ENCODE measurements at places on chromosomes 4 and X.

GRCh38 chr4:89752932-89753598 is 83.9 kb downstream of the SNCA start:
- DNase-seq, result no peak

- DNase-seq, result no peak
These were observed 50.8 kb downstream of the ANXA3 start for GRCh38 chr4:78602334-78602733.

GRCh38 chr4:158995040-158995439 is 107.8 kb upstream of the RAPGEF2 start:
- no peak for DNase-seq

DNA sequence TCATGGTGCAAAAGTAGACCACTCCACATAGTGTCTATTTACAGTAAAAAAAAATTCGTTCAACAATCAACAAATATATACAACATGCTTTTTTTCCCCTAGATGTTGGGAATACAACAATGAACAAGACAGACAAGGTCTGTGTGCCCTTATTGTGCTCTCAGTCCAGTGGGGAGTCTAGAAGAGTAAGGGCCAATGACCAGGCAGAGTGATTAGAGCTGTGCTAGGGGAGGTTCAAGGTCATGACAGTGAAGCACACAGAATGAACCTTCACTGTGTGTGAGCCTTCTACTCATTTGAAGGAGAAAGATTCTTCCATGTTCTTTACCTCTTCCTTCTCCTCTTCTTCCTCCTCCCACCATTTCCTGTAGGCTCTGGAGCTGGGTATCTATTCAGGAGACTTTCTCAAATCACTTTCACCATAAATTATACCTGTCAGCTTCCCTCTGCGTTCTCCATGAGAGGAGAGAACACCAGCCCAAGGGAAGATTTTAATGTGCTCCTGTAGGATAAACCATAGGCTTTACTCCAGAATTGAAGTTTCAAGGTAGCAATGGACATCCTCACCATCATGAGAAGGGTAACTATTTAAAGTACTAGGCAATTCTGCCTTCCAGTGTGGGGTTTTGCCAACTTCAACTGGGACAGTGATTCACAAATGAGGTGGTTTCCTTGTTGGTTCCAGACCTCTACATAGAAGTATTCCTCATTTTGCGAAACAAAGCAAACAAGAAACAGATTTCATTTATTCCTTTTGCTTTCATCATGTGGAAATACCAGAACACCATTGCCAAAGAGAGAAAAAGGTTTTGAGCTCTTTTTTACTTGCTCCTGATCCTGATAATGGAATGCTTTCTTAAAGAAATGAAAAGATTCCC is 246.9 kb upstream of the GPC4 start:
- DNase-seq, result no peak

DNA sequence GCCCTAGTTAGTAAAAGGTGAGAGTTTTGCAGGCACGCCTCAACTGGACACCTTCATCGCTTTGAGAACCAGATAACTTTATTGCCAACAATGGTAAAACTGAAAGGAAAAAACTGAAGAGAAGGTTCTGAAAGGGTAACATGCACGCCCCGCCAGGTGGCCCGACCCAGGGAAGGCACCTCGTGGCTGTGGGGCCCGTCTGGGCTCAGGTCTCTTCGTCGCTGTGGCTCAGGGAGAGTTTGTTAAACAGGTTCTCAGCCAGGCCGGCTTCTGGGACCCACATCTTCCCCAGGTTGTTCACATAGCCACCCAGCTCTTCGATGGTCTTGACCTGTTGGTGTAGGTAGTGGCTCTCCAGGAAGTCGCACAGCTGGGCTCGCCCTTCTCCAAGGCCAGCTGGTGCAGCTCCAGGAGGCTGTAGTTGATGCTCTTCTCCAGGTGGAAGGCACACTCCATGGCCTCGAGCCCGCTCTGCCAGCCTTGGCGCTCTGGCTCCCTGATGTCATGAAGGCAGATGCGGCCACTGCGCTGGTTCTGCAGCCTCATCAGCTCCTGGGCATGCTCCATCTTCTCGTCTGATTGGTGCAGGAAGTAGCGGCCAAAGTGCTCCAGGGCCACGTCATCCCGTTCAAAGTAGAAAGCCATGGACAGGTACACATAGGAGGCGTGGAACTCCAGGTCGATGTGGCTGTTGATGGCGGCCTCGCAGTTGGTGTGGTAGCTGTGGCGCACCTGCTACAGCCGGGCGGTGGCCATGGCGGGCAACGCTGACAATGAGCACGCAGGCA is 69.7 kb downstream of the FAM47C start:
- no peak for DNase-seq

GRCh38 chrX:33211356-33212260 is at the start of gene DMD:
Gene DMD, minus strand, starts transcription at chrX:33211549. Its CDS starts 237 bp downstream, at chrX:33211312.
- DNase-seq, result no peak

DNA sequence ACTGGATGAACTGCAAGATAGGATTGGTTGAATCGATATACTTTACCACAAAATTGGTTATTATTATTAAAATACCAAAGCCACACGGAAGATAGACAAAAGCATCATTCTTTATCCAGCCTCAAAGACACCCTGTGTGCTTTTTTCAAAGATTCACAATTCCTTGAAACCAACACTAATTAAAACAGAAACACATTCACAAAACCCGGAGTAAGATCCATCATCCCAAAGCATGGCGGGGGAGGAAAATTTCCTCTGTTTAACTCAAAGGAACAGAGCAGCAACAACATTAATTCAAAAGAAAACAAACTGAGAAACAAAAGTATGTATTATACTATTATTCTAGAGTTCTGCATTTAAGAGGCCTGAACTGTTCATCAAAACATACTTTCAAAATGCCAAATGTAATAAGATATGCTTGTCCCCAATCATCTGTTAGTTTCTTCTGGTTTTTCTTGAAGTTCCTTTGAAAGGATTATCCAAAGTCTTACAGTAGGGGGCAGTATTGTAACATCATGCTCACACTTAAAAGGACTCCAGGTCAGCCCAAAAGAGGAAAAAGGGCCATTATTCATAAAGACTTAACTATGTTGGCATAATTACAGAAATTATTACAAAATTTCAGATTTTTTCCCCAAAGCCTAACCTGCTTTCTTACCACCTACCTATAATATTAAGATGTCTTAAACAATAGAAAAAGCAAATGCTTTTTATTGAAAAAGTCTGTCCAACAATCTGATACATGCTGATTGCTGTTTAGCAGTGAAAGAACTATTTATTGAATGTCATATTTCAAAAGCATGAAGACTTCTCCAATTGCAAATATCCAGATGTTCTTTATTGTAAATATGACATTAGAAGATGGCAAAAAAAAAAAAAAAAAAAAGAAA is 168.7 kb downstream of the SCFD2 start:
- peak; percentile 55 for DNase-seq

DNA sequence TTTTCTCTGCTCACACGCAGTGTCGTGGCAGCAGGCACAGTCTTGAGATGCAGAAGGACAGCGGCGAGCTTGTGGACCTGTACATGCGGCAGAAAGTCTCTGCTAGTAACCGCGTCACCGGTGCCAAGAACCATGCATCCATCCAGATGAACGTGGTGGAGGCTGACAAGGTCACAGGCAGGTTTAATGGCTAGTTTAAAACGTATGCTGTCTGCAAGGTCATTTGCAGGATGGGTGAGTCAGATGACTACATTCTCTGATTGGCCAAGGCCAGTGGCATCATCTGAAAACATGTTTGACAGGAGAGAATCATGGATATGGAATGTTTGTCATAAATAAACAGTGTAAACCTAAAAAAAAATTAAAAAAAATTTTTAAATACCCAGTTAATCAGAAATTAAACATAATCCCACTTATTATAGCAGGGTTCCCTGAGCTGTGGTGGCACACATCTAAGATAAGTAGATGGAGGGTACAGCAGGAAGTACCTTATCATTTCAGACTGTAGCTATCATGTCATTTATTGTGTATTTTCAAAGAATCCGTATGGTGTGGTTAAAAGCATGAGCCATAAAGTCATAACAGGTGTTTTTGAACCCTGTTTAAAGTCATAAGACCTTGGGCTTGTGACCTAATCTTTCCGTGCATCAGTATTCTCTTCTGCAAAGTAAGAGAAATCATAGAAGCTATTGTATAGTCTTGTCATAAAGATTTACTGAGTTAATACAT is 7.5 kb upstream of the BMP2K start:
- no peak for DNase-seq

GRCh38 chr4:105709081-105709450 is 482 bp downstream of the GSTCD start:
- no peak for DNase-seq

DNA sequence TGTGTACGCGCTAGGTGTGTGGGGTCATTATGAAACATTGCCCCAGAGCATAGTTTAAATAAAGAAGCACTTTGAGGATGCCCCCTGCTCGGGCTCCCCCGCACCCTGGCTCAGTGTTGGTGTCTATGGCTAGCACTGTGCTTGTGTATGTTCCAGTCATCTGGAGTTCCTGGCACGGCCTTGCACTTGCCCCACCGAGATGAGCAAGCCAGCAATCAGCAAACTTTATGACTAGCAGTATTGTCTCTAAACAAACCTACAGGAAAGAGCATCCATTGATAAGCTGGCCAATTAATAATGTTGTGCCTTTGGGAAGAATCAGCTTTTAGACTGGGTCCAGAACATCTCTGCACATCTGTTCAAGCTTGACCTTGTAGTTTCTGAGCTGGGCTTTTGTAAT is 707 bp upstream of the SHROOM4 start:
- DNase-seq, result no peak

GRCh38 chr4:174449944-174450785 is 72.1 kb downstream of the HPGD start:
- no peak for DNase-seq

DNA sequence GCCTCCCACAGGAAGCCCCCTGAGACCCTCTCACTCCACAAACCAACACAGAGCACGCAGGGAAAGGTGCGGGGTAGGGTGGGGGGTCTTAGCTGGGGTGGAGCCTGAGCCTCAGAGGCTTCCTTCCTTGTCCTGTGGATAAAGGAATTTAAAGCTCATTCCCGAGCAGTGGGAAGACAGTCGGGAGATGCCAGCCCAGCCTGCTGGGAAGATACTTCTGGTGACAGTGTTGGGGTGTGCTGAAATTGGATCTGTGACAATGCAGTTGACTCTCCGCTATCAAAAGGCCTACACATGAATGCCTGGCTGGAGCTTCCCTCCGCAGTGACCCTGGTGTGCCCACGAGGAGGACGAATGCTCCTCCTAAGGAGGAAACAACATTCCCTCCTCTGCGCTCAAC is 45.5 kb downstream of the JAKMIP1 start:
- DNase-seq, result no peak

DNA sequence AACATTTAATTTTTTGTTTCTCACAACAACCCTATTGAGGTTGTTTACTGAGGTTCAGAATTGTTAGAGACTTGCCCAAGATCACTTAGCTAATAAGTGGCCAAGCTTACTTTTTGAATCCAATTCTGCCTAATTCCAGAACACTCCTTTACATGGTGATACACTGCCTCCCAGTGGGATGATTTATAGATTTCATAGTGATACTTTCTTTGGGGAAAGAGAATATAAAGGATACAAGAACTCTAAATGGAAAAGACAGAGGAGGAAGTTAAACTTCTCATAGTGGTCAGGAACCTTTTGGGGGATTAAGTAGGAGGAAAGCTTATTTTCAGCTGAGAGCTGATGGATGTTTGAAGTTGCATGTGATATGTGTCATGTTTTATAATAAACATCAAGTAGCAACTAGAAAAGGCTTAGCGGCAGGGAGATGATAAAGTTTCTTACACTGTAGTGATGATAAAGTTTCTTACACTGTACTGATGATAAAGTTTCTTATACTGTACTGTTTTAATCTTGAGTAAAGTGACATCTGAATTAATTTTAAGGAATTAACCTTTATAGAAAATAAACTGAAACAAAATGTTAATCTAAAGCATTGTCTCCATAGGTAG is 15.3 kb downstream of the STAG2 start:
- no peak for DNase-seq

DNA sequence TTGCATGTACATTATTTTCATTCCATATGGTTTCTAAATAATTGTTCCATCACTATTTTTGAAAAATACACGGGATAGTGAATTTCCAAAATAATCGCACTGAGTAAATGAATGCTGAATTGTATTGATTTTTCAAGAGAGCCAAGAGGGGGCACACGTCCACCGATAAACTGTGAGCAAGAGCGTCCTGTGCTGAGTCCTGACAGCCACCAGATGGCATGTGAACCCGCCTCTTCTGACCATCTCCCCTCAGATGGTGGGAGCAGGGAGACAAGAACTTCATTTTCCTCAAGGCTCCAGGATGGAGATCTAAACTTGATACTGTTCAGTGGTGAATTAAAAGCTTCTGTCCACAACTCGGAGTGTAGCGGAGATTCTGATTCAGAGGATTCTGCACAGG is 30.6 kb upstream of the IL9R start:
- no peak for DNase-seq

DNA sequence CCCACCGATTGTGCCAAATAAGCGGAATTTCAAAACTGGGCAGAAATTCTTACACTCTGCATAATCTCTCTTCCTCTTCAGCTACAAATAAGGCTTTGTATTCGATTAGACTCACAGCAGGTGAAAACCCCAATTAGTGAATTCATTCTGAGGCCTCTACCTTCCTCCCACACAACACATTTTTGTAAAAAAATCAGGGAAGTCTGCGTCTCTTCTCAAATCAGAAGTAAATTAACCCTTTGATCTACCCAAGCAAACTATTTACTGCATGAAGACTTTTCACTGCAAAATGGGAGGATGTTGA is 200.6 kb upstream of the FTHL17 start:
- no peak for DNase-seq

- no peak for DNase-seq
These were observed 35.8 kb downstream of the MBNL3 start for GRCh38 chrX:132452911-132453550.

- no peak for DNase-seq
These were observed 41.6 kb upstream of the ACSL4 start for GRCh38 chrX:109774706-109775105.

DNA sequence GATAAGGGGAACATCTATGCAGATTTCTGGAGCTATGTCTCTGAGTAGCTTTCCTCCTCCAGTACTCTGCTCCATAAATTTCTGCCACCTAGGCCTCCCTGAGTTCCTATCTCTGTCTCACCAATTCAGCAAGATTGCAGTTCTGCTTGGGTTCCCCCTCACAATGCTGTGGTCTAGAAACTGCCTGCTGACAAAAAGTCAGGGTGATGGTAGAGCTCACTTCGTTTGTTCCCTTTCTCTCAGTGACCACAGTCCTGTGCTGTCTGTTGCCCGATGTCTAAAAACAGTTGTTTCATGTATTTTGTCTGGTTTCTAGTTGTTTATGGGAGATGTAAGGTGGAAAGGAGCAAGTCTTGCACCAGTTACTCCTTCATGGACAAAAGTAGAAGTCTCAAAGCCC is 41.1 kb downstream of the AMMECR1 start:
- no peak for DNase-seq

DNA sequence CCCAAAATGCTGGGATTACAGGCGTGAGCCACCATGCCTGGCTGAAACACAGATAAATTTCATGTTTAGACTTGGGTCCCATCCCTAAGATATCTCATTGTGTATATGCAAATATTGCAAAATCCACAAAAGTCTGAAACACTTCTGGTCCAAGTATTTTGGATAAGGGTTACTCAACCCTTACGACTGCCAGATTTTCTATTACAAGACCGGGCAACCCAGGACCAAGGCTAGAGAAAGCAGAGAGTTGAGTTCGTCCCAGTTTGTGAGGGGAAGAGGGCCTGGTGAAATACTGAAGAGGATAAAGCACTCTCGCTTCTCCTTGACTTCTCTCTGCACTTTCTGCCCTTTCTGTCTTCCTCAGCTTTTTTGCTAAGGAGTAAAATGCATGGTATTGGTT is 34.5 kb downstream of the ZFX start:
- no peak for DNase-seq

- no peak for DNase-seq
These were observed 63.1 kb downstream of the RELL1 start for GRCh38 chr4:37623125-37623524.

Data from NCI-H1048 (cell line).